Effector memory CD4-positive, alpha-beta T cell (primary cell): ENCODE measurements at places on chromosomes 5 and 9.

GRCh38 chr9:138060881-138061280 lies 183.3 kb downstream of the CACNA1B start:
- DNase-seq, result no peak

DNA sequence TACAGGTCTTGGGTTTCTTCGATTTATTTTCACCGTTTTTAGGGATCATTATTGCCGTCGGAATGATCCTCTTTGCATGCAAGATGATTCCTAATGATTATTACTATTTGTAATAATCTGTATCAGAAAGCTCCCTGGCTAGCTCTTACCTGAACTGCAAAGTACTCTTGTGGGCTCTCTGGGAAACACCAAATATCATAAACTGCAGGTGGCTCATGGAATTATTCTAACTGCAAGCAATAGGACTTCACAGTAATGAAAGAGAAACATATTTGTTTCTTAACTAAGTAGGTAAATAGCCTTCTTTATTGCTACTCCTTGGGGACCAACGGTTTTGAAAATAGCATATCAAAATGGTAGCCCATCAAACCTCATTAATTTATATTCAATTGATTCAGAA lies 219.4 kb downstream of the NFIB start:
- no peak for DNase-seq

DNA sequence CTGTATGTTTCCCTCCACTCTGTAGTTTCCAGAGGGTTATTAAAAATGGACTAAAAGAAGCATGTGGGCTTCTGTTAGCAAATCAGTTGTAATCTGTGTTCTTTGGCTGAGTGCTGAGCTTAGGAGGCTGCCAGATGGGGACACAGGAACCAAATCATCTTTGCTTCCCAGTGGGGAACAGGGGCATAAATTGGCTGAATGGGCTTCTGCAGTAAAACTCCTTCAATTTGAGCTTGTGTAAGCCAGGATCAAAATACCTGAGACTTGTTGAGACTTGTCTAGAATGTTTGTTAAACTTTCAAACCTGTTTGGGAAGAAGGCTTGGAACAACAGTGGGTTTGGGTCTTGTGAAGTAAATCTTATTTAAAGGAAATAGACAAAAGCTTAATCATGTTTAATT lies 32.2 kb upstream of the TNFAIP8 start:
- DNase-seq, result no peak

GRCh38 chr9:36258996-36259533 lies 817 bp upstream of the GNE start:
- DNase-seq, result no peak

- no peak for DNase-seq
Measured at GRCh38 chr9:30010691-30011090, 2373.8 kb upstream of the ACO1 start.

- DNase-seq, result no peak
Measured at GRCh38 chr5:33679791-33680190, 212.0 kb downstream of the ADAMTS12 start.

- no peak for DNase-seq
Measured at GRCh38 chr5:102886586-102886985, 131.5 kb downstream of the PAM start.

DNA sequence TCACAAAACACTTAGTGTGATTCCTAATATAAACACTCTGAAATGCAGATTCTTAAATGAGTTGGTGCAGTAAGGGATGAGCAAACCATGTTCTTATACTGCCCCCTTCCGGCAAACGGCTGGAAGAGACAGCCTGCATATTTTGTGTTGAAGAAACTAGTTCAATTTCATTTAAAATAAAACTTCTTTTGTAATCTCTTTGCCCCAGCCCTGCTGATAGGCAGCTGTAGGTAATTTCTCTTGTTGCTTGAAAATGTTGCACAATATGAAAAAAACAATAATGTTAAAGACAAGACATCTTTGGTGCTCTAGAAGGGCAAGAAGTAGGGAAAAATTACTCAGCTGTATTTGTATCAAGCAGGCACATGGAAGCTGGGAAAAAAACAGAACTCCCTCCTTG lies 89.7 kb upstream of the CCNG1 start:
- DNase-seq, result peak; percentile 8

DNA sequence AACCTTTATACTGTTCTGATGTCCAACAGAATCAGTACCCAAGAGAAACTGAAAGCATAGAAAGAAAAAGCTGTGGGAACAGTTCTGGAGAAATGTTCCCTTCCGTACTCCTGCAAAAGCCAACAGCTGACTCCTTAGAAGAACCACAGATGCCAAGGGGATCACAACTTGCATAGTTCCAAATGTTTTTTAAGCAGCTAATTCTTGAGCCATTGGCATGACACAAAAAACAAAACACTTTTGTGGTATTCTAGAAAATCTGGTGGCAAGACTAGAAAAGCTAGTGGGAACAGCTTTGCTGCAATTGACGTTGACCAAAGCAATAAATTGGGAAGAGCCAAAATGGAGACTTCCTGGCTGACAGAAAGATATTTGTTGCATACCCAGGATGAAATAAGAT lies 189.9 kb downstream of the ARL15 start:
- DNase-seq, result no peak

GRCh38 chr5:142181547-142182163 lies 73.1 kb downstream of the NDFIP1 start:
- no peak for DNase-seq

DNA sequence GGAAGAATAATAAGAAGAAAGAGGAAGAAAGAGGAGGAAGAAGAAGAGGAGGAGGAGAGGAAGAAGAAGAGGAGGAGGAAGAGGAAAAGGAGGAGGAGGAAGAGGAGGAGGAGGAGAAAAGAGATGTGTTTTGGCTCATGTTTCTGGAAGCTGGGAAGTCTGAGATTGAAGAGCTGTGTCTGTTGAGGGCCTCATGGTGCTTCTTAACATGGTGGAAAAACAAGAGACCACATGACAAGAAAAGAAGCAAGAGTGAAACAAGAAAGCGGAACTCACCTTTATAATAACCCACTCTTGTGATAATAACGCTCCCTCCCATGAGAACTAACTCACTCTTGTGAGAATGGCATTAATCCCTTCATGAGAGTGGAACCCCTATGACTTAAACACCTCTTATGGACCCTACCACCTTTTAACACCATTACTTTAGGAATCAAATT lies 36.1 kb upstream of the RANBP6 start:
- no peak for DNase-seq

DNA sequence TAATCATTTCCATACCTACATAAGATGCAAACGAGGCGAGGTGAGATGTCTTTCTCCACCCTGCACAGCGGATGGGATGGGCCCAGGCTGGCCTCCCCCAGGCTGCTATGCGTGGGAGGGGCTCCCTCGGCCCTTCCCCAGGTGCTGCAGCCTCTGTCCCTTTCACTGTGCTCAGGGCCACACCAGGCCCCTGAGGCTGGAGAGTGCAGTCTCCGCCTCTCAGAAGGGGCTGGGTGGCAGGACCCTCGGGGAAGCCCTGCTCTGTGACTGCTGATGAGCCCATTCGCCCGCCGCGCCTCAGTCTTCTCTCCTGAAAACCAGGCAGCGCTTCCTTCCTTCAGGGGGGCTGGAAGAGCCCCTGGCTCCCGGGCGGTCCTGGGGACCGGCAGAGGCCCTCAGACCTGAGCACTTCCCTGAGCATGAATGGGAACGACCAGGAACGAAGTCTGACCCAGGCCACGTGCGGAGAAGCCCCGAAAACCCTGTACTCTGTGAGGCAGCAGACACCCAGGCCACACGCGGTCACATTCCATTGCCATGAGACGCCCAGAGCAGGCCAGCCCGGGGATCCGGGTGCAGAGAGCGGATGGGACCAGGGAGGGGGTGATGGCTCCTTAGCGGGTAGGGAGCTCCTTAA lies 21.9 kb upstream of the NOTCH1 start:
- no peak for DNase-seq

DNA sequence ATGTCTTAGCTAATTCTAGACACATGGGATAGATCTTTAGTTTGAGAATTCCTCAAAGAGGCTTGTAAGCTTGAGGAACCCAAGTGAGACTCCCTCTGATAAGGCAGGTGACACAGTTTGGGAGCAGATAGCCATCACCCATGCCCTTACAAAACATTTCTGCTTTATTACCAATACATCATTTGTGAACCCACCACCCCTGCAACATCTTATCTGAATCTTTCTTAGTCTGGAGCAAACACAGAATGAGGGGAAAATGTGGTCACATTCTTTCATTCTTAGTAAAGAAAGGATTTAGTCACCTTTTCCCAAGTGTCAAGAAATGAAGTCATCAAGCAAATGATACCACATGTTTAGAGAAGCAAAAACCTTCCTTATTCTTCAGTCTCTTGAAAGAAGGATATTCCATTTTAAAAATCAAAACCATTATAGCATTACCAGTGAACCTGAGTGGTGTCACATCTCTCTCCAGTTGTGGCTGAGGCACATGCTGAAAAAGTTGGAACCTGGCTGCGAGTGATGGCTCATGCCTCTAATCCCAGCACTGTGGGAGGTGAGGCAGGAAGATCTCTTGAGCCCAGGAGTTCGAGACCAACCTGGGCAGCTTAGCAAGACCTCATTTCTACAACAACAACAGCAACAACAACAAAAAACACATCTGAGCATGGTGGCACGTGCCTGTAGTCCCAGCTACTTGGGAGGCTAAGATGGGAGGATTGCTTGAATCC lies 65.9 kb downstream of the PRKACG start:
- DNase-seq, result no peak

DNA sequence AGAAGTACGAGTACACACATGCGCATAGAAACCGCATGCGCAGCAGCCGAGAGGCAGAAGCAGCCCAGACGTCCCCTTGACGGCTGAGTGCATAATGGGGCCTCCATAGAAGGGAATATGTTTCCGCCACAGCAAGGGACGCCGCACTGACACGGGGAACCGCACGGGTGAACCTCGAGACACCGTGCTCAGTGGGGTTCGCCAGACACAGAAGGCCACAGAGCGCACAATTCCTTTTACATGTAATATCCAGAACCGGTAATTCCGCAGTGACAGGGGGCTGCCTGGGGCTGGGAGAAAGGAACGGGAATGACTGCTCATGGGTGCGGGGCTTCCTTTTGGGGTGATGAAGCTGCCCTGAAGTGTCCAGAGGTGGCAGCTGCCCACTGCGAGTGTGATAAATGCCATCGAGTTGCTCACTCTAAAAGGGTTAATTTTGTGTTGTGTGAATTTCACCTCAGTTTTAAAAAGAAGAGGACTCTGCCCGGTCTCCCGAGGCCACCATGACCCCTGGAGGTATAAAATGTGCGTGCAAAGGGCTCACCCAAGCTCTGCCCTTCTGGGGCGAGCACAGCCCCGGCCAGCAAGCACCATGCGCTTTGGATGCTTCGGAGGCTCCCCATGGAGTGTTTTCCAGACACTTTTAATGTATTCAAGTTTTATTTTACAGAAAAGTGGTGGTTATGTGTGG lies 29.7 kb downstream of the MRPL36 start:
- no peak for DNase-seq

DNA sequence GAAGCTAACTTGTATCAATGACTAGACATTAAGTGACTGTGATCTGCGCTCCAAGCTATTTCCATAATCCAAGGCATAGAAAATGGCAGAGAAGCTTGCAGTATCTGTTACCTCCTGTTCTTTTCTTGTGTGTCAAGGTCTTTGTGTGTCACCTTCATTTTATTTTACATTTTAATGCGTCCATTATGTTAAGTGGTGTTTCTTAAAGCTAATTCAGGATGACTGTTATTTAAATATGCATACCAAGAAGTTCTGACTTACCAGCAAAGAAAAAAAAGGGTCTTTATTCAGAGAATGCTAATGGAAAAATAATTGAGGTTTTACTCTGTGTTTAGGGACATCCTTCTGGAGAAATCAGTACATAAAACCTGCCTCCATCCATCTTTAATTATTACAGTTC lies 52.3 kb downstream of the STK32A start:
- DNase-seq, result no peak

DNA sequence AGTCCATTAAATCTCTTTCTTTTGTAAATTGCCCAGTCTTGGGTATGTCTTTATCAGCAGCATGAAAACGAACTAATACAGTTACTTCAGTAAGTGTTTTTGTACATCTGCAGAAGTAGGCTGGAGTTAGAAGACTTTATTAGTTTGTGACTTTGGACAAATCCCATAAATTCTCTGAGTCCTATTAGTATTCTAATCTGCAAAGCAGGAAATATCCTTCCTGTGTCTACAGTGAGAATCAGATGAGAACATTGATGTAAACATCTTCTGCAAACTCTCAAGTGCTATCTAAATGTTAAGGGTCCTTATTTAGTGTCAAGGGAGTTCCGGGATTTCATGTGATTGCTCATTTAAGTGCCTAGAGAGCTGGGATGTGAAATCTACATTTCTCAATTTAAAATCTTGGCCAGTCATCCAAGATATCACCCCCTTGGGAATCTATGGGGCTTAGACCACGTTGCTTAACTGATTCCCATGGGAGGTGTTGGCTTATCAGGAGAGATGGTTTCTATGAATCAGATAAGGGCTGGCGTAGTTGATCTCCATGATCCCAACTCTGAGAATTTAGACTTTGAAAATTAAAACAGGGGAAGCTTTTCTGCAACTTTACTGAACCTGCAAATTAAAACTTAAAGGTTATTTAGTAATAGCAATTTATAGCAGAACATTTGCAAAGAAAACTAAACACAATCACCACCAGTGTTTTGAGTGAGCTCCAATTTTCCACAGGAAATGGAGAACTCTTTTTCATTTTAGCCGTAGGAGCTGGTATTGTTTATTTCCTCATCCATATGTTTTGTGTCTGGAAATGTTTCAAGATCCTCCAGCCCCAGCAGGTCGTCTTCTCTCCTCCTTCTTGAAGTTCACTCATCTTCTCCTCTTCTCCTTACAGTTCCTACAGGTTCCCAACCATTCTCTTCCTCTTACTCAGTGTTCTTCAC lies 241.6 kb upstream of the CD180 start:
- DNase-seq, result no peak

GRCh38 chr5:2196989-2197619 lies 314.4 kb upstream of the IRX4 start:
- no peak for DNase-seq

- no peak for DNase-seq
Measured at GRCh38 chr9:119221276-119221675, 148.0 kb downstream of the BRINP1 start.

- peak; percentile 94 for DNase-seq
Measured at GRCh38 chr9:129888293-129889121, 53.2 kb downstream of the USP20 start.

DNA sequence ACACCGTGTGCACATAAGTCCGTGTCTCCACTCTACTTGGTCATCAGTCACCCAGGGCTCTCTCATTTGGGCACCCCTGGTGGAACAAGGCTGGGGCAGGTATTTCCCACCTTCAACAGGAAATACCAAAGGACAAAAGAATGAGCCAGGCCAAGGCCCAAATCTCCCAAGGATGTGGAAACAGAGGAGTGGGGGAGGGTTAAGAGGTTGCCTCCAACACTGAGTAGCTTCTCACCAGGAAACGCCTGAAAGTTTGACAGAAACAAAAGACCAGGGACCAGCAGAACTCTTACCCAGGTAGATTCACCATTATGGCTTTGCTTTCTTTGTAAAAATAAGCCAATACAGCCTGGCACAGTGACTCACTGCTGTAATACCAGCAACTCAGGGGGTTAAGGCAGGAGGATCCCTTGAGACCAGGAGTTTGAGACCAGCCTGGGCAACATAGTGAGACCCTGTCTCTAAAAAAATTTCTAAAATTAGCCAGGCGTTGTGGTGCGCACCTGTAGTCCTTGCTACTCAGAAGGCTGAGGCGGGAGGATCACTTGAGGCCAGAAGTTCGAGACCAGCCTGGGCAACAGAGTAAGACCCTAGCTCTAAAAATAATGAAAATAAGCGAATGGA lies 12.7 kb downstream of the SLC1A3 start:
- no peak for DNase-seq
